ENCODE measurements at places on chromosomes 6 and 20. TPM values are rescaled to one million over a fixed set of nuclear protein-coding genes. Genes with fewer than 3 reads are reported as not detected.

The SCRT2 gene
- not detected for total RNA-seq

The RAB44 gene
- total RNA-seq, result under 0.01 TPM

The RGS17 gene
- 9.3 TPM for total RNA-seq

The DEFB125 gene
- total RNA-seq, result not detected
